CMK (cell line): ENCODE measurements at places on chromosomes 11 and 22.

GRCh38 chr11:65207918-65208784 is 26.4 kb downstream of the CAPN1 start:
- no peak for DNase-seq

GRCh38 chr11:69463995-69464960 is 17.2 kb upstream of the LINC01488 start:
- DNase-seq: no peak

DNA sequence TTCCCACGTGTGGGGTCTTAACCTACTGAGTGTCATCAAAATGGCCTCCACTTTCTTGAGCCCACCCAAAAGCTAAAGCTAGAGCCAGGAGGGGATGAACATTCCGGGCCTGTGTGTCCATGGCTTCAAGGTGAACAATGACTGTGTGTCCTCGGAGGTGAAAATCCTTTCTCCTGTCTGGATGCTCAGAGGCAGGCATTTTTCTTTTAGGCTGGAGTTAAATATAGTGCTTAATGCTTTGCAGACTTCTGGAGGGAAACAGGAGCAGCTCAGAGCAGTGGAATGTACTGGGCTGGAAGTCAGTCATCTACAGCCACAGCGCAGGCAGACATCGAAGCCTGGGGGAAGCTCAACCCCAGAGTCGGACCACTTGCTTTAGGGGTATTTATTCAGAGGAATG is 68.6 kb upstream of the TMEM45B start:
- DNase-seq: no peak

DNA sequence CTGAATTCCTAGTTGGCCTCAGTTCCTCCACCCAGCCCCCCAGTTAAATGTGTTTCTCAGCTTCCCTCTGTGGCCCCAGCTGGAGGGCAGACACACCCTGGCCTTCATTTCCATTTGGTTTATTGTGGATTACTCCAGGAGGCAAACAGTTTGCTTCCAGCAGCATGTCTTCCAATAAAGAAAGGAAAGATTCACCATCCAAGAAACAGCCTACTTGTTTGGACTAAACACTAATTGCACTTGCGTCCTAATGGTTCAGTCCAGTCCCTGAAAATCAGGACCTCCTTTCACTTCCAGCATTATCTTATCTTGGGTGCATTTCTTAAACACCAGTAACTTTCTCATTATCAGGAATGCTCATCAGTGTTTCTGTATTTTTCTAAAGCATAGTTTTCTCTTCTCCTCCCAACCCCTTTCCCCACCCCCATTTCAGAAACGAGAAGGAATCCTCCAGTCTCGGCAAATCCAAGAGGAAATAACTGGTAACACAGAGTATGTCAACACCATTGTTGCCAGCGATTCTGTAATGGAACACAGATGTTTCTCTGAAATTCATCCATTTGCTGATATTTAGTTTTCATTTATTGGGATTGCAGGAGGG is 130.9 kb downstream of the PARVA start:
- no peak for DNase-seq

- no peak for DNase-seq
These were observed 868.5 kb upstream of the TENM4 start for GRCh38 chr11:80309301-80309700.

GRCh38 chr11:17020831-17021230 is 6.6 kb upstream of the PLEKHA7 start:
- no peak for DNase-seq

- no peak for DNase-seq
These were observed 116.5 kb upstream of the MTNR1B start for GRCh38 chr11:92852946-92853345.

- DNase-seq: no peak
These were observed 25.5 kb downstream of the DDI1 start for GRCh38 chr11:104061853-104062521.

GRCh38 chr11:125777309-125777708 is 1.3 kb downstream of the PATE2 start:
- no peak for DNase-seq

DNA sequence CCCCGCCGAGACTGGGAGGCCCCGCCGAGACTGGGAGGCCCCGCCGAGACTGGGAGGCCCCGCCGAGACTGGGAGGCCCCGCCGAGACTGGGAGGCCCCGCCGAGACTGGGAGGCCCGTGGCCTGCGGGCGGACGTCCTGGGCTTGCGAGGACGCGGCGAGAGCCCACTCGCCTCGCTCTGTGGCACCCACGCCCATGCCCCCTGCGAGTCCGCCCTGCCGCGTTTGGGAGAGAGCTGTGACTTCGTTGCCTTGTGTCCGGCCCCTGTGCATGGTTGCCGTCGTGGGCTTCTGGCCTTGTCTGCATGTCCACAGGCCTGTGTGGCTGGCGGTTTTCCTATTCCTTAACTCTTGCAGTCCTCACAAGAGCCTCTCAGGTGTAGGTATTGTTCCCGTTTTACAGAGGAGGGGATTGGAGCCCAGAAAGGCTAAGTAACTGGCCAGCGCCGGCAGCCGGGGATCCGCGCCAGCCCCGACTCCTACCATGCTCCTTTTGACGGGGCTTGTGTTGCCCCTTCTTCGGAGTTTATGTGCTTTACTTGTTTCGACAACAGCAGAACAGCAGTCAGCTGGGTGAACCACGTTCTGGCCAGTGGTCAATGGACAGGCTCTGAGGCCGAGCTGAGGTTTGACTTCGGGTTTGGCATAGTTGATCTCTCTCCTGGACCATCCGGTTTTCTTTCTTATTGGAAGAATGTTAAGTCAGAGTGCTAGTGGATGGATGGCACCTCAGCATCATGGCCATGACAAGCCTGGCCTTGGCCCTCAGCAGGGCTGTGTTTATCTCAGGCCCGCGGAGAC is 741 bp downstream of the PHRF1 start:
- no peak for DNase-seq

GRCh38 chr22:49930596-49931412 is 12.4 kb downstream of the CRELD2 start:
- DNase-seq: no peak

- DNase-seq: no peak
These were observed 44.8 kb downstream of the PRR5L start for GRCh38 chr11:36340897-36341296.

DNA sequence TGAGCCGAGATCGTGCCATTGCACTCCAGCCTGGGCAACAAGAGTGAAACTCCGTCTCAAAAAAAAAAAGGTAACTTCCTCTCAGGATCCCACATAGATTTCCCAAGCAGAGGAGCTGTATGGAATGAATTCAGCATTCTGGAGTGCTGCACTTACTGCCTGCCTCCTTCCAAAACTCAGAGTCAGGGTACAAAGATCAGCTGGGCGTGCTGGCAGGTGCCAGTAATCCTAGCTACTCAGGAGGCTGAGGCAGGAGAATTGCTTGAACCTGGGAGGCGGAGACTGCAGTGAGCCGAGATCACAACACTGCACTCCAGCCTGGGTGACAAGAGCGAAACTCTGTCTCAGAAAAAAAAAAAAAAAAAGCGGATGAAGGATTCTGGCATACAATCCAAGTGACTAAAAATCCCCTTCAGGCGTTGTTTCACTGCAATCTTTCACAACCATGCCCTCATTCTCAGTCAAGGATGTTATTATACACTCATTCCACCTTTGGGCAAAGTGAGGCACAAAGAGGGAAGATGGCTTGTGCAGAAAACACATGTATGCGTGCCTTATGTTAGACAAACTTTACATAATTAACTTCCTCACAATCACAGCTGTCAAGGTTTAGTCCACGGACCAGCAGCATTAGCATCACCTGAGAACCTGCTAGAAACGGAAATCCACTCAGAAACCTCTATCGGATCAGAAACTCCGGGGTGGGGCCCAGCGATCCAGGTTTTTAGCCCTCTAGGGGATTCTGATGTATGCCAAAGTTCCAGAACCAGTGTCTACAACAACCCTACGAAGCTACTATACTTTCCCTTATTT is 1.1 kb upstream of the NOL12 start:
- DNase-seq: no peak
